ENCODE measurements at places on chromosomes 12 and 14. TPM values are rescaled to one million over a fixed set of nuclear protein-coding genes. Genes with fewer than 3 reads are reported as not detected.

DNA sequence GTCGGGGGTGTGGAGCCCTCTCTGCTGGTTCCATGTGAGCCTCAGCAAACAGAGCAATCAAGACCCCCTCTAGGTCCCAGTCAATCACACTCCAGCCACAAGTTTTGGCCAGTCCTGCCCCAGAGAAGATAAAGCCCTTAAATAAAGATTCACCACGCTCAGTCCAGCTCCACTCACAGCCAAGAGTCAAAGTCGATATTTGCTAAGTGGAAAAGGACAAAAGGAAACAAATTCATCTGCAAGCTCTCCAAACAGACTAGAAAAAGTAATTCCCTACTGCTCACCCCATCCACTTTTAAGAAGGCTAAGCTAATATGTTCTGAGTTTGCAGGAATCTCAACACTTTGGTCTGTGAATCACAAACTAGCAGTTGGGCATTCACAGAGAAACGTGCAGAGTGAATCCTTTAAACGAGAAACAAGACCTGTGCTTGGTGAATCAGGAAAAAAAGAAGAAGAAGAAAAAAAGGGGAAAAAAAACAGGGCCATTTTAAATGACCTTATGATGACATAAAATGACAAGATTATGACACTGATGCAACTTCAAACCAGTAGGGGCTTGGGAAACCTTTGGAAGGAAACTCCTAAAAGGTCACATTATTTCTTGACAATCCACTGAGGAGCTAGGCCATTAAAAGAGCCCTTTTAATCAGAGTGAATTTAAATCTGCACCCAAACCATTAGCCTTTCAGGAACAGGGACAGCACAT is 41.8 kb upstream of the FOXN3 start:
- DNase-seq = no peak

DNA sequence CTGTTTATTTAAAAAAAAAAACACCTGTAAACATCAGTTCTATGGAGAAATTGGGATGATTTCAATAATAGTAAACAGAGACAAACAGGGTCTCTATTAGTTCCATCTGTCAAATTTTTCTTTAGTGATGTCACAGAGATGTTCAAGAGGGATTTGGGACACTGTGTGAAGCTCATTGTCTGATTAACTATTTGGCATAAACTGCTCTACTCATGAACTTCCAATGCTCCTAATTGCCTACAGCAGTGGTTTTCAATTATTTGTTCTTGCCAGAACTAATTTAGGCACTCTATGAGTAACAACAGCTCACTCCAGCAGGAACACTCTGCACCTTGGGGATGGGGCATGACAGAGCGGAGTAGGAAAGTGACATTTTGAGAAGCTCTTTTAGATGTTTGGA is 250.1 kb upstream of the PRKD1 start:
- no peak for DNase-seq

DNA sequence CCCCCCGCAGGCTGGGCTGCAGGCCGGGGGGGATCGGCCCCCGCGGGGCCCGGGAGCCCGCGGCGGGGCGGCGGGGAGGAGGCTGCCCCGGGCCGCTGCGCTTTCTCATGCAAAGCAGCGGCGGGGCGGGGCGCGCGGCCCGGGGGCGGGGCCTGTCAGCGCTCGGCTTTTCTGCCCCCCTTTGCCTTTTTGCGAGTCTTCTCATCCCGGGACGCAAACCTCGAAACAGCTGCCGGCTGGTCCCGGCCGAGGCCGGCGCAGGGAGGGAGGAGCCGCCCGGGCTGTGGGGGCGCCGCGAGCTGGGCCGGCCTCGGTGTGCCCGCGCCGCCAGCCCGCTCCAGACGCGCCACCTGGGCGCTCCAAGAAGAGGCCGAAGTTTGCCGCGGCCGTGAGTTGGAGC is at the start of gene FZD10:
FZD10 (plus strand) TSS at position 198 of the 400 bp plus-strand sequence. CDS start 479 bp downstream, outside the sequence.
- no peak for DNase-seq

GRCh38 chr12:71585218-71585617 is 78.4 kb downstream of the ZFC3H1 start:
- DNase-seq = no peak

GRCh38 chr14:34785223-34786006 is 71.0 kb upstream of the CFL2 start:
- DNase-seq = no peak

FGF6 gene
- not detected for total RNA-seq

SERPINA10 gene
- not detected for total RNA-seq

VDR gene
- 16.1 TPM for total RNA-seq
